Activated CD4-positive, CD25-positive, alpha-beta regulatory T cell (primary cell): ENCODE measurements at places on chromosomes 2 and 18.

DNA sequence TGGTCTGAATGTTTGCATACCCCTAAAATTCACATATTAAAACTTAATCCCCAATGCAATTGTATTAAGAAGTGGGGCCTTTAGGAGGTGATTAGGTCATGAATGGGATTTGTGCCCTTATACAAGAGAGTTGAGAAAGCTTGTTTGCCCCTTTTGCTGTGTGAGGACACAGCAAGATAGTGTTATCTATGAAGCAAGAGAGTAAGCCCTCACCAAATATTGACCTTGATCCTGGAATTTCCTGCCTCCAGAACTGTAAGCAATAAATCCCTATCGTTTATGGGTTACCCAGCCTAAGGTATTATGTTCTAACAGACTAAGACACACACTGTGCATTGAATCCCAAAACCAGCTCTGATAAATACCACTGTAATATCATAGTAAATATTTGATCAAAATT lies 32.2 kb downstream of the NR4A2 start:
- no peak for DNase-seq

DNA sequence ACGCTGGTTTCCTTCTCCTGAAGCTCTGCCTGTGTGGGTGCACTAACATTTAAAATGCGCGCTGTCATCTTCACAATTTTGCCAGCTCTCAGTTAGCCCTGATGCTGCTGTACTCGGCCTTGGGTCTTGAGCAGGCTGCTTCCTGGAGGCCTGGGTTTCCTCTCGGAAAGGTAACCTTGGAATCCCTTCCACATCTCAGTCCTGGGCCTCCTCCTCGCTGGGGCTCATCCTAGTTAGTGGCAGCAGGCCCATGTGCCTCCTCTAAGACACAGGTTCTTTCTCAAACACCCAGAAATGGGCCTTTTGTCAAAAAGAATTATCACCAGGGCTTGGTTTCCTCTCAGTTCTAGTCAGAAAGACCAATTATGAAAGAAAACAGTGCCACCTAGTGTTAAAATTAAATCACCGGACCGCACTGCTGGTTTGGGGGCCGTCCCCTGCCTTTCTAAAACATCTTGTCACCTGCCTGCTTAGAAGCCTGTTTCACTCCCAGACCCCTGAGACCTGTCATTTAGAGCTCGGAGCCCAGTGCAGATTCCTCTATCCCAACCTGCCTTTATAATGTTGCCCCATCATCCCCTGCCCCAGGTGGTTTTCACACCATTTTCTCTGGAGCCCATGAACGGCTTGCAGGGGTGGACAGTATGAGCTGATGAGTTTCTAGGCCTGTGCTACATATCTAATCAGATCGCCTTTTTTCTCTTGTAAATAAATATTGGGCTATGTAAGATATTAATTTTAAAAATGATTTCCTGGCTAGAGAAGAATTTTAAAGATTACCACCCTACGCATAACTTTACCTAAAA lies 42.4 kb downstream of the HK2 start:
- no peak for DNase-seq

DNA sequence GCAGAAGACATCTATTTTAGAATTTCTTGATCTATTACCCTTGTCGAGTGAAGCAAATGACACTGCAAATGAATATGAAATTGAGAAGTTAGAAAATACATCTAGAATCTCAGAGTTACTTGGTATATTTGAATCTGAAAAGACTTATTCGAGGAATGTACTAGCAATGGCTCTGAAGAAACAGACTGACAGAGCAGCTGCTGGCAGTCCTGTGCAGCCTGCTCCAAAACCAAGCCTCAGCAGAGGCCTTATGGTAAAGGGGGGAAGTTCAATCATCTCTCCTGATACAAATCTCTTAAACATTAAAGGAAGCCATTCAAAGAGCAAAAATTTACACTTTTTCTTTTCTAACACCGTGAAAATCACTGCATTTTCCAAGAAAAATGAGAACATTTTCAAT lies 370.4 kb downstream of the XIRP2 start:
- DNase-seq, result no peak

GRCh38 chr2:231685349-231686191 lies 22.8 kb upstream of the PTMA start:
- no peak for DNase-seq

- DNase-seq, result no peak
Measured at GRCh38 chr2:201754717-201755415, 25.9 kb downstream of the ALS2 start.

GRCh38 chr2:109720380-109721106 lies 73.6 kb upstream of the RGPD5 start:
- no peak for DNase-seq

DNA sequence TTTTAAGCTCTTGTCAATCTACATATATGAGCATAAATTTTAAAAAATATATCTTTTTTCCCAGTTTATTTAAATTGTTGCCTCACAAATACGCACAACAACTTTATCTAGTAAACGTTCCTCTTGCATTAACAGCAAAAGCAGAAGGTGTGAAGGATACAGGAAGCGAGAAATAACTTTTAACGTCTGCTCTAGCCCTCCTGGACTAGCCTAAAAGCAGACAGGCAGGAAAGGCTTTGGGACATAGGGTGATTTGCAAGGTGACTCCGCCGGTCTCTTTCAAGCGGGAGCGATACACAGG lies 434 bp upstream of the DUSP19 start:
- DNase-seq, result no peak

DNA sequence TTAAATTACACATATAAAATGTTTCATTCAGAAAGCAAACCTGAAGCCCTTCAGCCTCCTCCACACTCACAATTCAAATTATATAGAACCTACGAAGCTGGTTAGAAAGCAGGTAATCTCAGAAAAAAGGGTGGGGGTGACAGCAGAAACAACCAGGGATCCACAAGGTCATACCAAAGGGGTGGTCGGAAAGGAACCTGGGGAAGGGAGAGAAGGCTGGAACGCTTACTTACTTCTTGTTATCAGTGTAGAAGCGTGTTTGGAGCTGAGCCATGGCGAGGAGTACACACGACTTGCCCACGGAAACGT lies 316 bp downstream of the WDR12 start:
- DNase-seq, result no peak

DNA sequence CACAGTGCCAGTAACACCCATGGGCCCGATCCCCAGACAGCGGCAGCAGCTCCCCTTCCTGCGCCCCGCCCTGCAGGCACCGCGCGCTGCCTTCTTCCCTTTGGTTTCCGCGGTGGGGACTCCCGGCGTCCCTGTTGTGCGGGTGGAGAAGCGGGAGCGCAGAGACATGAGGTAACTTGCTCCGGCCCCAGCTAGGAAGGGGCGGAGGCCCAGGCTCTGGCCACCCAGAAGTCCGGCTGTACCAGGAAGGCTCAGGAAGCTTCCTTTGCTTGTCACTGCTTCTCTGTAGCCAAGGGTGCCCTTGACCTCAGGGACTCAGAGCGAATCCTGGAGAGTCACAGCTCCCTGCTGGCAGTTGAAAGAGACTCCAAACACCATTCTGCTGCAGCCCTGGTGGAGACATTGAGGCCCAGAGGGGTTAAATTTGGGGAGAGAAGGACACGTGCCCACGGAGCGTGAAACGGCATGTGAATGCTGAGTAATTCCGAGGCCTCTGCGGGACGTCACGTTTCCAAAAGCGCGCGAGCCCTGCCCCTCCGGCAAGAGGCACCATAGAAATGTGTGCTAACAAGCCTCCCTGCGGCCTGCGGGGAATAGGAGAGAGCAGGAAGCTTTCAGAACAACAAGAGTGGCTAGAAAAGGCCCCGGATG lies 6.7 kb upstream of the ADCY3 start:
- peak; percentile 10 for DNase-seq

GRCh38 chr2:24618680-24619079 lies 127.6 kb downstream of the NCOA1 start:
- DNase-seq, result no peak

DNA sequence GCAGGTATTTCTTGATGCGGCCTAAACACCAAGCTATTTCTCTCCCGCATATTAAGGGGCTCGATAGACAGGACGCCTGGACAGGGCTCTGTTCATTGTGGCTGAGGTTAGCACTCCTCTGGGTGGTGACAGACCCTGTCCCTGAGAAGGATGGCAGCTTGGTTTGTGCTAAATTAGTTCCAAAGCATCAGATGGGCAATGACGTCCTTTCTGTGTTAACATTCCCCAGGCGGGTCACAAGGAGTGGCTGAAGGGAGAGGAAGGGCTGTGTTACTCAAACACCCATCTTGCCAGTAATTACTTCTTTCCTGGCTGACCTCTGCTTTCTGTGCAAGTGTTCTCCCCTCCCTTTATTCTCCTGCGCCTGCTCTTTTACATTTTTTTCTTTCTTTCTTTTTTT lies 75.0 kb downstream of the TMEM247 start:
- DNase-seq, result no peak

GRCh38 chr18:42574871-42575270 lies 540.6 kb downstream of the RIT2 start:
- DNase-seq, result no peak

- DNase-seq, result no peak
Measured at GRCh38 chr18:42514512-42514911, 559.5 kb downstream of the PIK3C3 start.

GRCh38 chr2:189056200-189057106 lies 82.3 kb downstream of the COL3A1 start:
- DNase-seq, result no peak

DNA sequence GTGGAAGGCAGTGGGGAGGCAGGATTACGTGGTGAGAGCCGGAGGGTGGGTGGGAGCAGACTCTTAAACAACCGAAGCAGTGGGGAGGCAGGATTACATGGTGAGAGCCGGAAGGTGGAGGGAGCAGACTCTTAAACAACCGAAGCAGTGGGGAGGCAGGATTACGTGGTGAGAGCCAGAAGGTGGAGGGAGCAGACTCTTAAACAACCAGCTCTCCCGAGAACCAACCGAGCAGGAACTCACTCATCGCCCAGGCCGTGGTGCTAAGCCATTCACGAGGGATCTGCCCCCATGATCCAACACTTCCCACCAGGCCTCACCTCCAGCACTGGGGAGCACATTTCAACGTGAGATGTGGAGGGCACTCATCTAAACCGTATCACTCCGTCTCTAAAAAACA lies 87.7 kb downstream of the RTP5 start:
- no peak for DNase-seq

DNA sequence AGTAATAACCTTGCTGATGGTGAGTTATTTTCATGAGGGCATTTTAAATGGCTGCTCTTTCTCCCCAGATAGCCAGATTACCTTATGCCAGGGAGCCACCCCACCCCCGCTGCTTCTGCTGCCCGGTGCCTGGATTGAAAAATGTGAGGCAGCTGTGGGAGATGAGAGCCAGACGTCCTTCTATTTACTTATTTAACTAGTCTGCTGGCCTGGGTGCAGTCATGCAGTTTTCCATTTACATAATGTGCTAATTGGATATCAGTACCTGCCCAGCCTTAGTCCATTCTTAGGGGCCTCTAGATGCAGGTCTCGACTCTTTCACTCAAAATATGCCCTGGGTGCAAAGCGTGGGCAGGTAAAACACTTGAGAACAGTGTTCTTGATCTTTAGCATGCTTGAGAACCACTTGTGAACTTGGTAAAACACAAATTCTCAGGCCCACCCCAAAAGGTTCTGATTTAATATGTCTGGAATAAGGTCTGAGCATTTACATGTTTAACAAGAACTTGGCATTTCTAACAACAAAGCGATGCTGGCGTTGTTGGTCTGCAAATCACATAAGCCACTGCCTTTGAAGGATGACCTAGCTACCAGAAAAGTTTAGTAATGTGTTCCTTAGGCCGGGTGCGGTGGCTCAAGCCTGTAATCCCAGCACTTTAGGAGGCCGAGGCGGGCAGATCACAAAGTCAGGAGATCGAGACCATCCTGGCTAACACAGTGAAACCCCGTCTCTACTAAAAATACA lies 154.3 kb downstream of the NRP2 start:
- DNase-seq, result no peak

DNA sequence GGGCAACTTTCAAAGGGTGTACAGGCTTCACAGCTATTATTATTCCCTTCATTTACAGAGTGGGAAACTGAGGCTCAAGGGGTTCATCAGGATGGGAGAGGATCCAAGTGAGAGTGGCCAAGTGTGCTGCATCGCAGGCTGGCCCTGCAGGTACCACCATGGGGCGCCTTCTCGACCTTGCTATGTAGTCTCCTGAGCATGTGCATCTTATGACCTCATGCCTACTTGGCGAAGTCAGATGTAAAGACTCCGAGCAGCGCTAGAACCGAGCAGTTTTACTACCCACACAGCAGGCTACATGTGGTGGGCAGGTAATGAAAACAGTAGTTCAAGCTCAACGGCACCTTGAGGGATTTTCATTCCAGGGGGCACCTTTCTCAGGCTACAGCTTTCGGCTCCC lies 42.0 kb downstream of the TFCP2L1 start:
- DNase-seq, result no peak

GRCh38 chr2:222652491-222653255 lies 3.2 kb downstream of the FARSB start:
- no peak for DNase-seq

- DNase-seq, result no peak
Measured at GRCh38 chr2:241612156-241613016, 24.6 kb downstream of the THAP4 start.

DNA sequence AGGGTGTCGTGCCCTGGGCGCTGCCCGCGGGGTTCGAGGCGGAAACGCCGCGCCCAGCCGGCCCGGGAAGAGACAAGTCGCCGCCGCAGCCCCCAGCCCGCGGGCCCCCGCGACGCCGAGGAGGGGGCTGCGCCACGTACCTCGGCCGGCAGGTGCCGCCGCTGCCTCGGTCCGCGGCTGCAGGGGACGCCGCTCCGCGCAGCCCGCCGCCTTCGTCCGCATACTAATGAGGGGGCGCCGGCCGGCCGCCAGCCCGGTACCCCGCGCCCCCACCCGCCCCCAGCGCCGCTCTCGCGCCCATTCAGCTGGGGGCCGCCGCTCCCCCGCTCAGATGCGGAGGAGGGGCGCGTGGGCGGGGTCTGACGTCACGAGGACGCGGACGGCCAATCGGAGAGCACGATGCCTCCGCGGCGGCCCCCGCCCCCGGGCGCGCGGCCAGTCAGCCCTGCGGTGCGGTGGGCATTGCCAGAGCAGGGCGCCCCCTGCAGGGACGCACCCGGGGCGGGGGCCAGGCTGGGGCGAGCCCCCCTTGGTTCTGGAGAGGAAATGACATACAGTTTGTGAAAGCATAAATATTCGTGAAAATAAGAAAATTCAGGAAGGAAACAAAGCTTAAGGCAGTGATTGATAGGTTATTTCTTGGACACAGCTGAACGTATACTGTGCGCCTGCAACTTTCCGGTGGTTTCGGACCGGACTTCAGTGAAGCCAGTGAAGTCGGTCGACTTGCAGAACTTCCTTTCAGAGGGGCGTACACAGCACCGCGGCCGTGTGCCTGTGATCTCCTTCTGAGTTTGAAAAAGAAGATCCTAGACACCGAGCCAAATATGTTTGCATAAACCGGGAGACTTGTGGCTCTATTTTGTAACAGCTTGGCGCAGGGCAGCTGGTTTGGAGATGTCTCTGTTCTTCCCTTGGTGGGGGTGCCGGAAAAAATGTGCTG lies at the start of gene ST3GAL5:
TSS of gene ST3GAL5 (minus strand) at position 307 of the 943 bp plus-strand sequence. CDS start at position 222, 85 bp downstream.
- DNase-seq, result peak; percentile 88

- DNase-seq, result no peak
Measured at GRCh38 chr2:167198009-167198408, 309.7 kb downstream of the XIRP2 start.

DNA sequence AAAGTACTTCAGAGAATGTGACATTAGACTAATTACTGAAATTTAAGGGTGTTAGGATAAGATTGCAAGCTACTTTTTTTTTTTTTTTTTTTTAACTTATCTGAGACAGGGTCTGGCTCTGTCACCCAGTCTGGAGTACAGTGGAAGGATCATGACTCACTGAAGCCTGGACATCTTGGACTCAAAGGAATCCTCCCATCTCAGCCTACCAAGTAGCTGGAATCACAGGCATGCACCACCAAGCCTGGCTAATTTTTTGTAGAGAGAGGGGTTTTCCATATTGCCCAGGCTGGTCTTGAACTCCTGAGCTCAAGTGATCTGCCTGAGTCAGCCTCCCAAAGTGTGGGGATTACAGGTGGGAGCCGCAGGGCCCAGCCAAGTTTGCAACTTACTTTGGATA lies 1246.0 kb upstream of the ZEB2 start:
- no peak for DNase-seq
